ENCODE measurements at places on chromosomes 6 and 20. TPM values are rescaled to one million over a fixed set of nuclear protein-coding genes. Genes with fewer than 3 reads are reported as not detected.

DNA sequence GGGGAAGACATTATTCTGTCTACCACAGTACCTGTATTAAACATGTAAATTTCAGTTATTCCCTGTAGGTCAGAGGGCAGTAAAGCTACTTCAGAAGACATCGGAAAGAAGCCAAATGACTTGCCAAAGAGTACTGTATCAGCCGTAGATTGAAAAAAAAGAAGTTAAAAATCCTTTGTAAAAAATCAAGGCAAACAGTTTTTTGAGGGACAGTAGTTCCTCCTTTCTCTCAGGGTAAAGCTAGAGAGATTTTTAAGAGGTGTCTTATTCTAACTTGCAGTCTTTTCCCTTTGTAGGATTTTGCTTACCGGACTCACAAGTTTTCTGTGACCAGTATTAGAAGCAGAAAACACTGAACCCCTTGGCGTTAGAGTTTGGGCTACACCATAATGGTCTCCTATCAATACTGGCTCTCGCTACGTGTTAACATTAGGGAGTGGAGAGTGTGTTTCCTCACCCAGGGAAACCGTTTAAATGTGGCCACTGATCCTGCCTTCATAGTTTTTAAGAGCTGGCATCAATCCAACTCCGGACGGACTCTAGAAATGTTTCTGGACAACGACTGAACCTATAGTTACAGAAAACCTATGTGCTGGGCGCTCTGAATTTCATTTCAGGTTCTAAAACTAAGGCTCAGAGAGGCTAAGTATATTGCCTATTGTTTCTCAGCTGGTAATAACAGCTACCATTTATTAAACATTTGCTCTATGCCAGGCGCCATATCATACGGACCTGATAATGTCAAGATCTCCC lies 1.3 kb upstream of the ASXL1 start:
- DNase-seq, result no peak

Gene DACT2
- total RNA-seq, result 2.5 TPM

GRCh38 chr6:20830576-20830975 lies 296.3 kb downstream of the CDKAL1 start:
- DNase-seq, result no peak

Gene TINAG
- total RNA-seq, result 45.8 TPM

Gene NRN1
- total RNA-seq, result 2.8 TPM

GRCh38 chr20:9374480-9374879 lies 139.9 kb upstream of the LAMP5 start:
- no peak for DNase-seq

DNA sequence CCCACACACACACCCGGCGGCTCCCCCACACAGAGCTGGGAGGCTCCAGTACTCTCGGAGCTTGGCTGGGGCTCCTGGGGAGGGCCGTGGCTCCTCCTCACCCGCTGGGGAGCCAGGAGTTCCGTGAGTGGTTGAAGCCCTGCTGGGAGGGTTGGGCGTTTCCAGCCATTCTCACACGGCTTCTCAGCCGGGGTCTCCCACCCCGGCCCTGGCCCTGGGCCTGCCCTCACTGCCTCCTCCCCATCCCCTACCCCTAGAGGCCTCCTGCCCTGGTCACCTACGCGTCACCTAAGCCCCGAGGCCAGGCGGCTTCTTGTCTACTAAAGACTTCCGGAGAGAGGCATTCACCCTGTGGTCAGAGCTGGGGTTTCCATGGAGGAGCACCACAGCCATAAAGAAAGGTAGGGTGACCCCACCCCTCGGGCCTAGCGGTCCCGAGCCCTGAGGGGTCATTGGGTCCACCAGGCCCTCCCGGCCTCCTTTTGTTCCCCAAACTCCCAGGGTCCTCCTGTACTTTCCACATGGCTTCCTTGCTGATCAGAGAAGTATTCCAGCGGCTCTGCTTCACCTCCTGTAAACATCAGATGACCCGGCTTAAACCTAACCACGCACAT lies 99.3 kb downstream of the TTLL2 start:
- DNase-seq, result no peak

- DNase-seq, result no peak
Measured at GRCh38 chr6:149961728-149962425, 1.9 kb upstream of the ULBP1 start.

- DNase-seq, result peak; percentile 58
Measured at GRCh38 chr6:87701344-87701675, 723 bp downstream of the AKIRIN2 start.

- DNase-seq, result no peak
Measured at GRCh38 chr6:38307740-38308139, 332.0 kb downstream of the BTBD9 start.

DNA sequence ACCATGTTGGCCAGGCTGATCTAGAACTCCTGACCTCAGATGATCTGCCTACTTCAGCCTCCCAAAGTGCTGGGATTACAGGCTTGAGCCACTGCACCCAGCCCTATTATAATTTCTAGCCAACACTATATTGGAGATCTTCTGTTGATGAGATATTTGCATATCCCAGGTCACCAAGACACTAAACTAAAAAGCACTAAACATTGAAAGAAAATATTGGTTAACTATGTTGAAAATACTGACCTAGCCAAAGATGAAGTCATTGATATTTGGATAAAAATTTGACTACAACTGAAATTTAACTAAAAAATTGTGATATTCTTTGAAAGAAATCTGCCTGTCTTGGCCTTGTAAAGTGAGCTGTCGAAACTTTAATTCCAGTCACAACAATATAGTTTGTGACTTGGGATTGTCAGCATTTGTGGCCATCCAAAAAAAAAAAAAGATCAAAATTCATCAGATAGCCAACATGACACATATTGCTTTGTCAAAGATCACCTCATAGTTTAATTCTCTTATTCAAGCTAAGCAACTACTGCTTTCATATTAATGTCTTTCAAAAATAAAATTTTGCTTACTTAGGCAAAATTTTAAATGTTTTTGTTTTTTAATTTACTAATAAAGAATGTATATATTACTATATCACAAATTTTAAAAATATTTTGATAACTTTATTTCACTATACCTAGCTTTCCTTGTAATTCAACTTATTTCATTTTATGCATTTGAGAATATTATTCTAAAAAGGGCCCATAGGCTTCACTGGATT lies 6.3 kb upstream of the NT5E start:
- DNase-seq, result no peak

Gene FERMT1
- total RNA-seq, result 12.4 TPM

DNA sequence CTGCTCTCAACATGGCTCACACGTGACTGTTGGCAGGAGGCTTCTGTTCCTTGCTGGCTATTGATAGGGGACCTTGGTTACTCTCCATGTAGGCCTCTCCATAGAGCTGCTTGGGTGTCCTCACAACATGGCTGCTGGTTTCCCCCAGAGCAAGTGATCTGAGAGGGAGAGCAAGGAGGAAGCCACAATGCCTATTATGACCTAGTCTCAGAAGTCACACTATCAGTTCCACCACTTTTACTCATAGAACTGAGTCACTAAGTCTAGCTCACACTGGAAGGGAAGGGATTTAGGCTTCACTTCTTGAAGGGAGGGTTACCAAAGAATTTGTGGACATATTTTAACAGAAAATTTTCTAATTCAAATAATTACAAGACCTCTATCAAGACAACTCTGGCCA lies 8.7 kb upstream of the NOP56 start:
- DNase-seq, result no peak

Gene FILIP1
- 1.1 TPM for total RNA-seq

Gene BACH2
- 5.1 TPM for total RNA-seq

DNA sequence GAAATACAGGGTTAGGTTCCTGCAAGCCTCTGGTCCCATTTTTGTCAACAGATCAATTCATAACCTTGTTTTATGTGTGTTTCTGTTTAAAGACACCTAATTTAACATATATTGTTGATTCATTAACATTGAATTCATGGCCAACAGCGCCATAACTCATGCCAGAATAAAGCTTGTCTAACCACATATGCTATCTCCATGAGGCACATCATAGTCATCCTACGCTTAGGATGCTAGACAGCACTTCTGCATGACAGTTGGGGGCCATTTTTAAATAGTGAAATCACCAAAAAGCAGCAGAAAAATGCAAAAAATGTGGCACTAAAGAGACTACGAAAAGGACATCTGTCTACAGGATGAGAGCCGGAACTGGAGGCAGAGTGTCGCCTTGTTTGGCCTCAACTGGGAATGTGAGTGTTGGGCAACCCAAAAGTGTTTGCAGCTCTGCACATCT lies 37.9 kb downstream of the TRAM2 start:
- DNase-seq, result no peak

GRCh38 chr6:33288141-33288920 lies 708 bp downstream of the WDR46 start:
- no peak for DNase-seq
